Activated CD4-positive, alpha-beta T cell treated with anti-CD3 and anti-CD28 coated beads, Interleukin-2, amount 10 ng/mL, durations not matched to agents 7 days and 5 days (primary cell): ENCODE measurements at places on chromosomes 2 and 18.

- no peaks in the 10 kb centered on the region for H3K4me1 ChIP-seq
- H3K27ac ChIP-seq, result no peak overlapping the region
- no peaks in the 10 kb centered on the region for H3K27me3 ChIP-seq
These were observed 206.6 kb downstream of the ACKR3 start for GRCh38 chr2:236776206-236776605.

GRCh38 chr2:75390169-75390568 lies 170.6 kb downstream of the EVA1A start:
- DNase-seq, result no peak
- no peaks in the 10 kb centered on the region for H3K27me3 ChIP-seq
- H3K4me1 ChIP-seq, result no peaks in the 10 kb centered on the region
- H3K4me3 ChIP-seq, result no peak overlapping the region

DNA sequence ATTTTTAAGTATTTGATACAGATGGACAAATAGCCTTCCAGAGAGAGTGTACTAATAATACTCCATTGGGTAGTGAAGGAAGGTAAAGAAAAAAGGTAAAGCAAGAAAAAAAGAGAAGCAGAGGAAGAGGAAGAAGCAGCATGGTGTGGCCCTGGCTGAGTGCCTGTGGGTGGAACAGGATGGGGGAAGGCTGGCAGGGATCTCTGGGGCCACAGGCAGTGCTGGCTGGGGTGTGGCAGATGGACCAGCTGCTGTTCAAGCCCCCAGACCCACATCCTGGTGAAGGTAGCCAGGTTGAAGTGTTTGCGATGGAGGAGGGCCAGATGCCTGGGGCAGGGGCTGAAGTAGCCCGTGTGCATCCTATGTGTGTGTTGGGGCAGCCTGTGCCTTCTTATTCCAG lies 79.0 kb downstream of the DYSF start:
- no peaks in the 10 kb centered on the region for H3K36me3 ChIP-seq
- peaks cover 5% of the 10 kb centered on the region for H3K27me3 ChIP-seq
- H3K4me3 ChIP-seq, result no peak overlapping the region
- no peak for DNase-seq

- H3K36me3 ChIP-seq, result no peaks in the 10 kb centered on the region
- DNase-seq, result no peak
- H3K27me3 ChIP-seq, result no peaks in the 10 kb centered on the region
- H3K4me3 ChIP-seq, result no peak overlapping the region
These were observed 77.8 kb downstream of the NCKAP5 start for GRCh38 chr2:133490411-133490980.

GRCh38 chr2:239825705-239825979 lies 199.5 kb downstream of the NDUFA10 start:
- peaks cover 3% of the 10 kb centered on the region for H3K27me3 ChIP-seq
- H3K4me3 ChIP-seq, result no peak overlapping the region
- no peaks in the 10 kb centered on the region for H3K4me1 ChIP-seq
- H3K36me3 ChIP-seq, result no peaks in the 10 kb centered on the region
